Right lobe of liver (tissue), 6 donors: ENCODE measurements at places on chromosomes 12 and 14. TPM values are rescaled to one million over a fixed set of nuclear protein-coding genes. Genes with fewer than 3 reads are reported as not detected.
A peak's percentile ranks its signal among the peaks of the same experiment; 100 is the strongest.

DNA sequence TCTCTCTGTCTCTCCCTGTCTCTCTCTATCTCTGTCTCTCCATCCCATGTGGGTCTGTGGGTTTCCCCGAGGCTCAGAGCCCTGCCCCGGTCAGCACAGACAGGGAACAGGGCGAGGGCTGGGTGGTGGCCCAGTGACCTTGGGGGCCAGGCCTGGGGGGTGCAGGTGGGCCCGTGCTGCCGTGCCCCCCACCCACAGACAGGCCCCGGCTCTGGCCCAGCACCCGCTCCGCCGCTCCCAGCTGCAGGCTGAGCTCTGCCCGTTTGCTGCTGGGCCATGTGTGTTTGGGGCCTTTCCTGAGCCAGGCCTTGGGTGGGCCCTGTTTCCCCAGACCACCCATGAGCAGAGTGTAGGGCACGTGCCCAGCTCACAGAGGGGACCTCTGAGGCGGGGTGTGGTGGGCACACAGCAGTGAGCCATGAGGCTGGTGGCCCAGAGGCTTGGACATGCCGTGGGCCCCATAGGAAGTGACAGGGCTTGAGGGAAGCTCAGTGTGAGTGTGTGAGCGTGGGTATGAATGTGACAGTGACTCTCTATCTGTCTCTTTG lies 51.0 kb downstream of the TMEM121 start:
- DNase-seq: peak; percentile 17

- DNase-seq: peak; percentile 86
Observed at GRCh38 chr12:95942524-95943329, at the start of gene CCDC38. CCDC38 (minus strand) TSS chr12:95942614; CDS start chr12:95936509, 6,105 bp downstream.

POP5 gene
- 19.4 TPM for total RNA-seq

DNA sequence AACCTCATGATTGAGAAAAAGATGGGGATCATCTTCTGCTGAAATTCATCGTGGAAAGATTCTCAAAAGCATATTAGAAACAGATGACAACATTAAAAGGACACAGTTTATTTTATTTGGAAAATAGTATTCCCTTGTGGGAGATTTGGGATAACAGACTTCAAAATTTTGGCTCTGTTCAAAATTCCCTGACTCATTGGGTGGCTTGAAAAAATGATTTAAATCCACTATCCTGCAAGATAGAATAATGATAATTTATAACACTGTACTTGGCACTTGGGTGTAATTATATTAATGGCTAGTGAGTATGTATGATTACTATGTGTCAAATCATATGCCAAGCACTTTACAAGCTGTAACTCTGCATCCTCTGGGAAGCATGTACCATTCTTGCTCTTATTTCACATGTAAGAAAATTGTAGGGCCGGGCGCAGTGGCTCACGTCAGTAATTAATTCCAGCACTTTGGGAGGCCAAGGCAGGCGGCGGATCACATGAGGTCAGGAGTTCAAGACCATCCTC lies 128.8 kb downstream of the LMNTD1 start:
- DNase-seq: no peak

DNA sequence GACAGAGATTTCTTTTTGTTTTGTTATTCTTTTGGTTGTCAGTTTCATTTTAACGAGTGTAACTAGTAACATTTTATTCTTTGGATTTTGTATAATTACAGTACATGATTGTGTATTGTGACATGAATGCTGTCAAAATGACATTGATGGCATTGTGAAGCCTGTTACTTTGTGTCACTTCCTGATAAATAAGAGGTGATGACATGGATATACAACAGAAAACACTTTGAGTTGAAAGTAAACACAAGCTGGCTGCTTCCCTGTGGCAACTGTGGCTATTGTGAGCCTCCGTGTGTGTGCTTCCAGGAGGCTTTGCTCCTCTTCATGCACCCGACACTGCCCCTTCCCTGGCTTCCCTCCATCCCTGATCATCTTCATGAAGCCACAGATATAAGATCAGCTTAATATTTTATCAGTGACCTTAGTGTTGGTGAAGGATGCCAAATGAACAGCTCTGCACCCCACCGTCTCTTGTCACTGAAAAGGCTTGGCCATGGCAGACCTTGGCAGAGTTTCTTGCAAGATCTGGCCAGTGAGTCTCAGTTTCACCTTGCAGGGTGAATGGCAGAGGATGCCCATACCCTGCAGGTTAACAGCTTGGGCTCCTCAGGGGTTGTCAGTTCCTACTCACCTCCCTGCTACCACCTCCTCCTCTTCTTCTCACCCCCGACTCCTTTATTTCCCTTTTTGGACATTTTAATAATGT lies 191.9 kb downstream of the EPS8 start:
- no peak for DNase-seq

GRCh38 chr14:59186306-59186705 lies 2.2 kb upstream of the DAAM1 start:
- no peak for DNase-seq

- DNase-seq: peak; percentile 77
Observed at GRCh38 chr14:106790189-106791036, 1264.0 kb downstream of the TMEM121 start.

EPYC gene
- not detected for total RNA-seq
